ENCODE measurements at places on chromosomes 1 and 21.

GRCh38 chr1:93694819-93695218, 13.2 kb upstream of the BCAR3 start:
- no peak for DNase-seq

- no peak for DNase-seq
Observed at GRCh38 chr21:29235714-29236197, 63.0 kb upstream of the BACH1 start.

GRCh38 chr1:238396140-238396539, 505.4 kb upstream of the ZP4 start:
- no peak for DNase-seq

DNA sequence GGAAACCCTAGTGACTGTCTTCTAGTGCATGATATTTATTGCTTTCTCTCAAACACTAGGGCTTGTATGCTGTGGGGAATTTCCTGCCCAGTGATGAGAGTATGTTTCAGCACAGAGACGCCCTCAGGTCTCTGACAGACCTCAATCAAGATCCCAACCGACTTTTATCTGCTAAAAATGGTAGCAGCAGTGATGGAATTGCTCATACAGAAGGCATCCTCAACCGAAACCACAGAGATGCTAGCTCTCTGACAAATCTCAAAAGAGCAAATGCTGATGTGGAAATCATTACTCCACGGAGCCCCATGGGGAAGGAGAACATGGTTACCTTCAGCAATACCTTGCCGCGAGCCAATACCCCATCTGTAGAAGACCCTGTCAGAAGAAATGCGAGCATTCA, 41.3 kb downstream of the PLPPR4 start:
- DNase-seq, result no peak

DNA sequence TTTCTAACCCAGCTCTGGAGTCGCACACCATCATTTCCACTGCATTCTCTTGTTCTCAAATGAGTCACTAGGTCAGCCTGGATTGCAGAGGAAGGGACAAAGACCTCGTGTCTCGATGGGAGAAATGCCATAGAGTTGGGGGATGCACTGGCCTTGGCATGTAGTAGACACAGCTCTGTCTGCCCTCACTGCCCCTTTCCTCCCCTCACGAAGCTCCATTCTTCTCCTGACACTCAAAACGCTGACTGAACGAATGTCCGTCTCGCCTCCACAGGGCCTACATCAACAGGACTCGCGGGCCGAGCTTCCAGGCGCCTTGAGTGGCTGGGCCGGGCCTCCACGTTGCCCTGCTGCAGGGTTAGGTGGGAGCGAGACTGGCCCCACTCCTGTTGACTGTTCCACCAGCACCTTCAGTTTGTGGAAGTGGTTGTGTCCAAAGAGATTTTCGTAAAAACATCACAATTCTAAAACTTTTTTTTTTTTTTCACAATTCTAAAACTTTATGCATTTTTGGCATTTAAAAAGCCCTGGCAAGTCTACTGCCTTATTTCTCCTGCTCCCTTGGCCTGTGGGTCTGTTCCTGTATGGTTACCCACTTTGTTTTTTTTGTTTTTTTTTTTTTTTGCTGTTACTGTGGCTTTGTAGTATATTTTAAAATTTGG, 18.8 kb downstream of the PKNOX1 start:
- DNase-seq, result no peak

Measured in activated CD4-positive, alpha-beta T cell treated with anti-CD3 and anti-CD28 coated beads, Interleukin-2, amount 50 U/mL, for 1 hour (primary cell).